ENCODE measurements at places on chromosomes 6 and 20.
A peak's percentile ranks its signal among the peaks of the same experiment; 100 is the strongest.

- DNase-seq: no peak
These were observed 46.4 kb upstream of the PMEPA1 start for GRCh38 chr20:57756213-57756612.

GRCh38 chr6:35170891-35171290 lies 29.8 kb upstream of the TCP11 start:
- DNase-seq: no peak

DNA sequence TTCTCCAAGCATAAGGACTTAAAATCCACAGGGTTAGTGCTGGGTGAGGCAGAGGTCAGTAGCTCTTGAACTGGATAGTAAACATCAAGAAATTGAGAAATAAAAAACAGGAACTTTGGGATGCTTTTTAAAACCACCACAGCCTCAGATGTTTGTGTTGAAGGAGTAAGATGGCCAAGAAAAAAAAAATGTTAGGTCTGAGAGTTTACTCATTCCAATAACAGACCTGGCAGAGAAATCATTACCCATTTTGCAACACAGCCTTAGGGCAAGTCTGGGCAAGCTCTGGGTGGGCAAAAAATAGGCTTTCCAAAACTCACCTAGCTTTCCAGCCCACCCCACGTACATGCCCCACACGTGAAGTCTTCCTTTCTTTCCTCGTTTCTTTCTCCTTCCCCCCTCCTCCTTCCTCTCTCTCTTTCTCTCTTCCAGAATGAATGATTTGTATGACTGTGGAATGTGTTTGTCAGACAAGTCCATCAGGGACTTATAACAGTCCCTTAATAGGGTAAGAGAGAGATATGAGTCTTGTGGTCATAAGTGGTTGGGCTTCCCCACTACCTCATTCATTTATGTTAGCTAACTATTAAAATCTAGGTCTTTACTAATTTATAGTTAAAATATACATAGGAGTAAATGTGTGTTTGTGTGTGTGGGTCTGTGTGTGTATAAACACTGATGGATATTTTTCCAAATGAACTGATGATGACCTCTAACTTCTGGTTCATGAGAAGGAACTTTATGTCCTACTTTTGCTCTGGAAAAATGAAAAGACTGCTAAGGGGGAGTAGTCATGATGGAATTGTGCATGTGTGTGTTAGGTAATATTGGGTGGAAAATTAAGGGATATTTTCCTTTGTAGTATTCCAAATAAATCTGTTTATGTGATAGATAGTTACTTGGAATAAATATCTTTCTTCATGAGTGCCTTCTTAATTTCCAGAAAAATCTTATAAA lies 18.0 kb upstream of the DSE start:
- DNase-seq: no peak

DNA sequence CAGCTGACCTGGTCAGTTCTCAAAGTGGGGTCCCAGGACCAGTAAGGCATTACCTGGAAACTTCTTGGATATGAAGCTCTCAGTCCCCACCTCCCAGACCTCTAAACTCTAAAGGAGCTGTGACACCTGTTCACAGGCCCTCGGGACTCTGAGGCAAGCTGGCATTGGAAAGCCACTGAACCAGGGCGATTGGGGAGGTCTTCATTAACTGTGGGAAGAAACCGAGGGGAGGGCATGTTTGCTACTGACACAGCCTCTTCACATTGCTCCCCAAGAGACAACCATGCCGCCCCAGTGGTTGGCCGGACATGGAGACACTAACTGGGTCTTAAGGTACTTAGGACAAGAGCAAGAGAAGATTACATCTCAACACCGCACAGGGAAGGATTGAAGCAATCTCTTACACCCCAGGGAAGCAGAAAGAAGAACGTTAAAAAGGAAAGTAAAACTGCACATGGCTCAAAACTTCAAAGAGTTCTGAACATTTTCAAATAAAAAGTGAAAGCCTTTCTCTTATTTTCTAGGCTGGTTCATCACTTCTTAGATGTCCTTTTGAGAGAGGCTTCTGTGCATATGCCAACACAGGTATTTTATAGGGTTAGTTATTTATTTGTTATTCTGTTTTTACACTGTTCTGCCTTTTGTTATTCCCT lies 210.0 kb upstream of the CST7 start:
- DNase-seq: no peak

GRCh38 chr6:13296536-13296997 lies 31.8 kb downstream of the TBC1D7 start:
- DNase-seq: no peak

DNA sequence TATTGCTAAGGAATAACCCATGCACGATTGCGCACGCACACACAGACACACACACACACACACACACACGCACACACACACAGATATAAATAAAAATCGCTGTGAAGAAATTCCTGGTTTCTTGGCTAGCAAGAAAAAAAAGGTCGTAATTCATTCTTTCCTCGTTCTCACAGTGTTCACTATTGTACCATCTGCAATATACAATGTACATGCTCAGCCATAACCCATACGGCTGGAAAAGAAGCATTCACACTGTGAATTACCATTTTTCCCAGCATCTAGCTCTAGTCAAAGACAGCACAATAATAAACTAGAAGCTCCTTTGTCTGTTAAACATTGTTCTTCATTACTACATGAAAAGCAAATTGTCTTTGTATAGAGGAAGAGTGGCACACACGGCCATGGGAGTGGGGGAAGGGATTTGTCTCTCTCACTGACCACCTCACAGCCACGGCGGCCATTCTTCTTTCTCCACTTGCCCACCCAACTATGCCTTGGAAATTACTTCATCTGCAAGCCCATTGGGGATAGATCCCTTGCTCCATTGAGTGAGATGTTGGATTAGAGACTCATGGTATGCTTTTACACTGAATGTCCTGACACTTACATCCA lies 115.3 kb upstream of the ID4 start:
- DNase-seq: no peak

DNA sequence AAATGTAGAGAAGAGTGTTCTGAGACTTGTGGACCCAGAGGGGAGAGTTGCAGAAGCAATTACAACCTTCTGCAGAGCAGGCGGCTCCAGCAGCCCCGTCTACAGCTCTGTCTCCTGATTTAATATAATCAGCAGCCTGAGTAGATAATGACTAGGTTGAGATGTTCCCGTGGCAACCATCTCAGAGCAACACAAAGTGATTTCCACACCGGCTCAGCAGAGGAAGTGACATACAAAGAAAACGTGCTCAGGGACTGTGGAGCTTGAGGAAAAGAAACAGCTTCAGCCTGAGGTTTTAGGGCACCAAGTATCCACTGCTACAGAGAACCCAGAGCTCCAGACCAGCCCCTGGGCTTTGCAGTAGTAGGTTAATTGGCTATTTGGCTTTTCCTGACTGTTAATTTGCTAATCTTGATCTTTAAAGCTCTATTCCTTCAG lies 136.4 kb downstream of the MTFR2 start:
- DNase-seq: no peak

- no peak for DNase-seq
These were observed 41.8 kb upstream of the F13A1 start for GRCh38 chr6:6362056-6362840.

DNA sequence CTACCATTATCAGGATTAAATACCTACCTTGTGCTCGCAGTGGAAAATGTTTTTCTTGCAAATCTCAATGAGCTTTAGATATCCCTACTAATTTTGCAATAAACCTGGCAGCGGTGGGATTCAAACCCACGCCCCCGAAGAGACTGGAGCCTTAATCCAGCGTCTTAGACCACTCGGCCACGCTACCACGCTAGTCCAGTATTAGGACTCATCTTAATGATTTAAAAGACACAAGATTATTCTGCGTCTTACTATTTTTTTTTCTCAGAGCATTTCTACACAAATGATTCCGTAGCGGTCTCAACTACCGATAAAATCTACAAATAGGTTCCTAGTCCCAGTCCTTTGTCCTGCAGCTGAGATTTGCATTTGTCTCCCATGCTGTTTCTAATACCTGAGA lies 35.2 kb upstream of the ZSCAN23 start:
- DNase-seq: no peak

- no peak for DNase-seq
These were observed 25.1 kb downstream of the NEDD9 start for GRCh38 chr6:11207199-11207968.

DNA sequence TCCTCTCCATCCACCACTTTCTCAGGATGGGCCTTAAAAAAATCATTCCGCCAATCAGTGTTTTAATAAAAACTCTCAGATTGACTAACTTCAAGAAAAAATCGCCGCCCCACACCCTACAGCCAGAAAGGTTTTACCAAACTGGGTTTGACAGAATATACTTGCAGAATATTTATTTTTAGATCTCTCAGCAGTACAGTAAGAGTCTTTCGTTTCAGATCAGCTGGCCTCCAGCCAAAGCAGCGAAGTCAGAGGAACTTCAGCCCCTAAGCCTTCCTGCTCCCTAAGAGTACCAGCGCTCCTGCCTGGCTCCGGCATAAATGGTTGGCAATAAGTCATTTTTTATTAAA lies 24.7 kb downstream of the TBC1D7 start:
- DNase-seq: peak; percentile 67

DNA sequence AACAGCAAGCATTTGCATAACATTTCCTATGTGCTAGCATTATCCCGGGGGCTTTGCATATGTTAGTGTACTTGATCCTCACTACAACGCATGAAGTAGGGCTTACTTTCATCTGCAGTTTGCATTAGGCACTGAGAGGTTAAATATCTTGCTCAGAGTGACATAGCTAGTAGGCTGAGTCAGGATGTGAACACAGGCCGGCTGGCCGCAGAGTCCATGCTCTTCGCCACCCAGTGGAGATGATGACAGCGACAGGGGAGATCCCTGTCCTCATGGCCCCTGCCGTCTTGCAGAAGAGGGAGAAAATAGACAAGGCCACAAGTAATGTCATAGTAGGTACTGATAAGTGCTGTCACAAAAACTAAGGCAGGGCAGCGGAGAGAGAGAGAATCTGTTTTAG lies 46.9 kb downstream of the LYRM4 start:
- no peak for DNase-seq

- DNase-seq: no peak
These were observed 214.7 kb downstream of the TFAP2C start for GRCh38 chr20:56843817-56844216.

DNA sequence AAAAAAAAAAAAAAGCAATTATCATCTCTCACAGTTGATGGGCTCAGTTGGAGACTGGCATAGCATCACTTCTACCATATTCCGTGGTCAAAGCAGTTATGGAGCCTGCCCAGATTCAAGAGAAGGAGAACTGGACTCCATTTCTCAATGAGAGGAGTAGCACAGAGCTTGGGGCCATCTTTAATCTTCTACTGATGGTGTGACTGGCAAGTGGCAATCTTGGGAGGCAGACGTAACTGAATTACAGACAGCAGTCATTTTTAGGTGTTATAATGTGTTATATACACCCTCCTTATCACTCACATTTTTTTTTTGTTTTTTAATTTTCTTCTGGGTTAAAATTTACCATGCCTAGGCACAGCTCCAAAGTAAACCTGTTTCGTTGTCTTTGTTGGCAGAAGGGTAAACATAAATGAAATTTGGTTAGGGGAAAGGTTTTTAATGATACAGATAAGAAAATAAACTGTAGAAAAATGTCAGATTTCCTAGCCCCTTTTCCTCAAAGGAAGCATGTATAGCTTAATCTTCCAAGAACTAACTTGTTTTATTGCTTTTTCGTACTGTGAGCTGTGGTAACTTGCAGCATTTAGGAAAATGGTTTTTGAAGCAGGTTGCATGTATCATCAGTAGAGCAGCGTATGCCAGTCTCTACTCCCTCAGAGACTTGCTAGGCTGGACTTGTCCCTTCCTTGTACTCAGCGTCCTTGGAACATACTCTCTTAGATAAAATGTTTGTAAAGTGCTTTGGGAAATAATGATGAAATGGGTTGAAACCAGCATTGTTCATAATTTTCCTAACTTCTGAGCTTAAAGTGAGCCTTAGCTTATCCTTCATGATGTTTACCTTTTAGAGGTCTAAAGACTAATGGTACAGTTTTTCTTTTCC lies 25.7 kb downstream of the ZFAND3 start:
- no peak for DNase-seq

- DNase-seq: no peak
These were observed 2.9 kb upstream of the SSTR4 start for GRCh38 chr20:23032056-23032749.

DNA sequence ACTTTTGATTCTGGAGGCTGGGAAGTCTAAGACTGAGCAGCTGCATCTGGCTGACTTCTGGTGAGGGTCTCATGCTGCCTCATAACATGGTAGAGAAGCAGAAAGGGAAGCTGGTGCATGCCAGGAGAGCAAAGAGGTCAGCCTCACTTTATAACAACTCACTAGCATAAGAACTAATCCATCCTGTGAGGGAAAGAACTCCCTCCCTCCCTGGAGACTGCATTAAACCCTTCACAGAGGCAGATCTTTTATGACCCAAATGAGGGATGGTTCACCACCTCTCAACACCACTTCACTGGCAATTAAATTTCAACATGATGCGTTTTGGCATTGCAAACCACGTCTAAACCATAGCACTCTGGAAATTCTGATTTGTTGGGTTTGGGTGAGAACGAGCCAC lies 33.9 kb downstream of the STXBP5 start:
- DNase-seq: no peak

DNA sequence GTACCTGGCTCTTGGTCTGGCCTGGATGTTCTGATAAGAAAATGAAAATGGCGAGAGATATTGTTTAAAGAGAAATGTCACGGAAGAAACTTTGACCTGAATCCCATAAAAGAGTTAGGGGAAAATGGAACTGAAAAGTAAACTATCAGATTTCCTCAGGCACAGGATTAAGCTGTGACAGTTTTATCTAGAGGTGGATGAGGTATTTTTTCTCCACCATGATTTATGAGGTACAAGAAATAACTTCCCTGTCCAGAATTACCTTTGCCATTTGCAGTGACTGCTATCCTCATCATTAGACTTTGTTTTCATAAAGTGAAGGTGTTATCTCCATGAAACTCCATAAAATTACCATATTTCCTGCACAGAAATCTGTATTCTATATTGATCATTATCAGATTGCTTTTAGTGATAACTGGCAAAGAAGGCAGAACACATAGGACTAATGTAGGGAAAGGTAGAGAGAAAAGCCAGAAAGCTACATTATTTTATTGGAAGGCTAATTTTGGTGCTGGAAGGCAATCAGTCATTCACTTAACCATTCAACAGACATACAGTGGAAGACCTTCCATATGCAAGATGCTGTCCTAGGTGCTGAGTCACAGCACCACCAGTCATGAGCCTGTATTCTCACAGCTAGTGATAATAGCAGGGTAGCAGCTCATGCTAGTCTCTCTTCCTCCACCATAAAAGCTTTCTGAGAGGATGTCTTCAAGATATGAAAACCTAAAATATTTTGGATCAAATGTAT lies 427.3 kb upstream of the CITED2 start:
- DNase-seq: no peak

DNA sequence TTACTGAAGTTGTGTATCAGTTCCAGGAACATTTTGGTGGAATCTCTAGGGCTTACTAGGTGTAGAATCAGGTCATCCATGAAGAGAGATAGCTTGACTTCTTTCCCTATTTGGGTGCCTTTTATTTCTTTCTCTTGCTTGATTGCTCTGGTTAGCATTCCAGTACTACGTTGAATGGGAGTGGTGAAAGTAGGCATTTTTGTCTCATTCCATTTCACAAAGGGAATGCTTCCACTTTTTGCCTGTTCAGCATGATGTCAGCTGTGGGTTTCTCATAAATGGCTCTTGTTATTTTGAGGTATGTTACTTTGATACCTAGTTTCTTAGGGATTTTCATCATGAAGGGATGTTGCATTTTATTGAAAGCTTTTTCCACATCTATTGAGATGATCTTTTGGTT lies 195.3 kb downstream of the MOXD1 start:
- no peak for DNase-seq

GRCh38 chr6:38984723-38985122 lies 63.9 kb upstream of the GLP1R start:
- no peak for DNase-seq

All from activated CD4-positive, alpha-beta memory T cell treated with anti-CD3 and anti-CD28 coated beads for 36 hours (primary cell).